ENCODE measurements at places on chromosomes 4 and X.

DNA sequence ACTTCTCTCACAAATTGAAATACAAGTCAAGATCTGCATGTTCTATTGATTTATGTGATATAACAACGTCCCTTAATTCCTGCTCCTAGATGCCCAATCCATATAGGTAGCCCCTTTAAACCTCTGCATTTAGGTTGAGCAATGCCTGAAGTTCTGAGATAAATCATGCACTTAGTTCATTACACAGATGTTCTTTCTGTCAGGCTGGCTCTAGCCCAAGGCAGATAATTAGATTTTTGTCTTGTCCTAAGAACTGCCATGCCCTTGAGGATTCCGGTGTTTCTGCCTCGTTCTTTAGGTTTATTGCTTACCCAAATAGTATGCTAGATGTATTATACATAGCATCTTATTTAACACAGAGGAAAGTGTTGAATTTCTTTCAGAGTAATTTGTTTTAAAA, 143.1 kb downstream of the TRAM1L1 start:
- no peak for DNase-seq

GRCh38 chr4:86333236-86333635, 26.6 kb downstream of the MAPK10 start:
- DNase-seq: no peak

DNA sequence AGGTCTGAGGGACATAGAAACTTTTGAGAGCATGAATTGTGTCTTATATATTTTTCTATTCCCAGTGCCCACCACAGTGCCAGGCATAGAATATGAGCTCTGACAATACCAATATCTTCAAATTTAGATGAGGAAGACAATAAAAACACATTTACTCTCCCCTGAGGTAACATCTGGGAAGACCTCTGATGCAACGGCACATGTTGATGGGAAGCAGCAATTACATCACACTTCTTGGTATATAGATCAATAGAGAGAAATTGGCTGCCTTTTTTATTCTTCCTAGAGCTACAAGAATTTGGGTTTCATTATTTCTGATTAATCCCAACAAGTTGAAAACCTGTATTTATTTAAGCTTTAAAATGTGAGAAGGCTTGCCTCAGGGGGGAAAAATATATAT, 67.4 kb upstream of the SMAD1 start:
- no peak for DNase-seq

GRCh38 chrX:109352066-109352588, 129.8 kb downstream of the GUCY2F start:
- peak; percentile 25 for DNase-seq

DNA sequence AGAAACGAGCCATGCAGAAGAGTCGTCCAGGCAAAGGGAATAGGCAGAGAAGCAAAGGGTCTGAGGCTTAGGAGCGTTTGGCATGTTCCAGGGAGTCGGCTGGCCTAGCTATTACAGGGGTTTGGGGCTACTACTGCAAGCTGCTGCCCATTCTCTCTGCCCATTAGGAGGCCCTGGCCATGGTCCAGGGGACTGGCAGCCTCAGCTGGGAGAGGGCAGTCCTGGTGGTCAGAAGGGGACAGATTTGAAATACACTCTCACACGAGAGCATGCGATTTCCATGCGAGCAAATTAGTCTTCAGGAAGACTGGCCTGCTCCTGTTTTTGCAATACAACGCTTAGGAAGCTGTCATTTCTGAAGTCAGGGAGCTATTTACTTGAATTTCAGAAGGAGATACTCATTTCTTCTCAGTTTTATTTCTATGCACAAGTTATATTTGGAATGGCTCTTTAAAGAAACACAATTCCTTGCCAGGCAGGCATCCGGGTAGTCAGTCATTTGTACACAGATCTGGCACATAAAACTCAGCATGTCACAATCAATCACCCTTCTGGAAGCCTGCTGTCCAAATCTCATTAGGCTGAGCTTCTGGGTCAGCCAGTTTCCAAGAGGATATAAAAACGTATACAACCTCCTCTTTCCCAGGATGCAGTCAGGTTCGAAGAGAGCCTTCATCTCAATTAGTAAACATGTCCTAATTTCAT, 27.0 kb downstream of the PROM1 start:
- DNase-seq: no peak

GRCh38 chr4:3471098-3471760, 8.1 kb downstream of the DOK7 start:
- DNase-seq: no peak

GRCh38 chrX:34638116-34638515, 19.0 kb downstream of the TMEM47 start:
- DNase-seq: peak; percentile 31

GRCh38 chr4:63708661-63709060, 700.6 kb downstream of the TECRL start:
- DNase-seq: no peak

DNA sequence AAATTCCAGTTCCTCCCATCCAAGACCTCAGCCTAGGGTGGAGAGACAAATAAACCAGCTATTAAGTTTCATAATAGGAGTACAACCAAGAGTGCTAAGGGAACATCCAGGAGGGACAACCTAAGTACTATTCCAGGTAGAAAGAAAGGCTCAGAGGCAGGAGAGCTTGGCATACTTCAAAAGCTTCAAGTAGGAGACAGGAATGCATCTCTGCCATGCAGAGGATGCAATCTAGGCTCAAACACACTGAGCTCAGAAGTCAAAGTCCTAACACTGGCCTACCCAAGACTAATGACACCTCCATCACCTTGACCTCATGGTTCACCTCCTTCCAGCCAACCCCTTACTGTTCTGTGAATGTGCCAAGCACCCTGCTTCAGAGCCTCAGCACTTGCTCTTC, 8.1 kb downstream of the WDFY3 start:
- no peak for DNase-seq

GRCh38 chr4:155568641-155569220, 97.9 kb upstream of the GUCY1A1 start:
- no peak for DNase-seq

GRCh38 chr4:139048026-139048425, 32.4 kb downstream of the NOCT start:
- DNase-seq: no peak

Measured in AG10803 (cell line).